Naive B cell (primary cell): ENCODE measurements at places on chromosomes 12 and 14.

DNA sequence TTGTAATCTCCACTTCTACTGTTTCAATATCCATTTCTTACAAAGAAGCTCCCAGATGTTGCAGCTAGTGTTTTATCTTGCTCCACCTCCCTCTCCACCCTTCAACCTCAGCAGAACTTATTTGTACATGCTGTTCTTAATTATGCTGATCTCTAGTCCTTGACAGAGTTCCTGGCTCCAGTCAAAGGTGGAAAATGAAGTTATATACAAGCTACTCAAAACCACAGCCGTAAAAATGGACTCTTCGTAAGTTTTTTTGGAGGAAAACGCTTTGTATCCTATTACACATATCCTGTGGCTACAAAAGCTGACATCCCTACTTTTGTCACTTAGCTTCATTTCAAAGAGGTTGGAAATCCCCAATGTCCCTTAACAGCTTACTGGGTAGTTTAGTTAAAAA is 1.3 kb downstream of the CLEC1A start:
- no peaks in the 10 kb centered on the region for H3K36me3 ChIP-seq
- no peak overlapping the region for H3K27ac ChIP-seq
- no peaks in the 10 kb centered on the region for H3K4me1 ChIP-seq
- DNase-seq: no peak
- peaks cover 9% of the 10 kb centered on the region for H3K27me3 ChIP-seq

- peaks cover 45% of the 10 kb centered on the region for H3K4me1 ChIP-seq
- no peaks in the 10 kb centered on the region for H3K36me3 ChIP-seq
- peaks cover 12% of the 10 kb centered on the region for H3K27me3 ChIP-seq
- peak overlapping the region; percentile 96 for H3K27ac ChIP-seq
- DNase-seq: peak; percentile 25
Observed at GRCh38 chr12:22625762-22626294, 857 bp downstream of the ETNK1 start.

GRCh38 chr12:63982604-63983295 is 138.2 kb downstream of the SRGAP1 start:
- H3K27me3 ChIP-seq: no peaks in the 10 kb centered on the region
- H3K27ac ChIP-seq: no peak overlapping the region
- no peak for DNase-seq
- H3K4me1 ChIP-seq: peaks cover 4% of the 10 kb centered on the region

DNA sequence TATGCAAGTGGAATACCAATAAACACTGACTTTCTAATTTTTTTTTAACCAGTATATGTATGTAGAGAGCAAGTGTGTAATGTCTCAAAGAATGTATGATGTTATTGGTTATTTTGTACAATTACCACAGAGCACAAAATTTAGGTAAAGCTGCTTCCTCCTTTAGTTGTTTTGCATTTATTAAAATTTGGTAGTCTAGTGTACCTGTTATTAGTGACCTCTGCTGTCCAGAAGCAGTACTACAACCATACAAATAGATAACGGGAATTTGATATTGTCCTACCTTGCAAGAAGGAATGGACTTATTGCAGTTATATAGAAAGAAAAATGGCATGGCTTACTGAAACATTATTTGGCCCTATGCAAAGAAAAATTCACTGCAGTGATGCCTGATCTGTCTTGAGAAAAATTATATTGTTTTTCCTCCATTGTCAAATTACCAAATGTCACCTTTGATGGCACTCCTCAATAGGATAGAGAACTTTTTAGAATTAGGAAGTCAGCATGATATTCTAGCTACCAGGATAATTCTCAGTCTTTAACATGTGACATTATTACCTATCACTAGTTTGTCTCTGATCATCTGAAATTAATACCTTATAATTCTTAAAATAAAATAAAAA is 153.9 kb upstream of the RMST start:
- peaks cover 19% of the 10 kb centered on the region for H3K4me1 ChIP-seq
- H3K27me3 ChIP-seq: peaks cover 22% of the 10 kb centered on the region
- no peaks in the 10 kb centered on the region for H3K36me3 ChIP-seq
- DNase-seq: peak; percentile 54
- H3K27ac ChIP-seq: no peak overlapping the region

DNA sequence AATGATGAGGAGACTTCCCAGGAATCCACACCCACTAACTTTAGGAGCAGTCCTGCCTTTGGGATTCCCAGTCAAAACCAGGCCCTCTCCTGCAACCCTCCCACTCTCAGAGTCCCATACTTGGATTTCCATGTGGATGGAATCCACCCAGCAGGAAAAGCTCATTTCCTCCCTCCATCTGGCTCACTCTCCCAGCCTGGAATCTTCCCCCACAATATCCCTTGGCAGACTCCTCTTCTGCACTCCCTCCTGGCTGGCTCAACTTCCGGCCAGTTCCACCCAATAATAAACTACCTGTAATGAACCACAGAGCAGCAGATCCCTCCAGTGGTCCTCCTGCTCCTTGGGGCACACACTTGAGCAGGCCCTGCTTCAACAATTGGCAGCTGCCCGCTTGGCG is 102.8 kb upstream of the EGLN3 start:
- no peak for DNase-seq
- H3K36me3 ChIP-seq: no peaks in the 10 kb centered on the region
- H3K4me3 ChIP-seq: no peak overlapping the region
- H3K4me1 ChIP-seq: peaks cover 3% of the 10 kb centered on the region

DNA sequence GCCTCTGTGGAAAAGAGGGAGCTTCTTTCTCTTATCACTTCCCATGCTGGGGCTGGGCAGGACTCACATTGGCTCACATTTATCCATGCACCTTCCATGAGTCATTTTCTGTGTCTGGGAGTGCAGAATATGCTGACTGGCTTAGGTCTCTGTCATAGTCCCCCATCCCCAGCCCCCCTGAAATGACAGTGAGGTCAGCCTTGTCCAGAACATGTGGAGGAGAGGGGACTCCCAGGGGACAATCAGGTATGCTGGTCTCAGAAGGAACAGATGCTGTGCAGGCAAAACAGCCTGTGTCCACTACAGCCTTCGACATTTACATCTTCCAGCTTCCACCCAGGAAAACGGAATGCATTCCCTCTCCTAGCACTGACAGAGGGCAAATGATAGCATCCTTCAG is 35.0 kb downstream of the ADGRD1 start:
- no peak for DNase-seq
- peaks cover 3% of the 10 kb centered on the region for H3K27me3 ChIP-seq
- no peak overlapping the region for H3K4me3 ChIP-seq
- H3K36me3 ChIP-seq: no peaks in the 10 kb centered on the region
- H3K27ac ChIP-seq: no peak overlapping the region

GRCh38 chr12:106919910-106920544 is 35.7 kb upstream of the TMEM263 start:
- peaks cover 78% of the 10 kb centered on the region for H3K27me3 ChIP-seq
- H3K27ac ChIP-seq: no peak overlapping the region
- no peak overlapping the region for H3K4me3 ChIP-seq
- H3K4me1 ChIP-seq: peaks cover 1% of the 10 kb centered on the region
- peak; percentile 29 for DNase-seq
- H3K36me3 ChIP-seq: peaks cover 6% of the 10 kb centered on the region
